ENCODE measurements at places on chromosomes 2 and 18.

DNA sequence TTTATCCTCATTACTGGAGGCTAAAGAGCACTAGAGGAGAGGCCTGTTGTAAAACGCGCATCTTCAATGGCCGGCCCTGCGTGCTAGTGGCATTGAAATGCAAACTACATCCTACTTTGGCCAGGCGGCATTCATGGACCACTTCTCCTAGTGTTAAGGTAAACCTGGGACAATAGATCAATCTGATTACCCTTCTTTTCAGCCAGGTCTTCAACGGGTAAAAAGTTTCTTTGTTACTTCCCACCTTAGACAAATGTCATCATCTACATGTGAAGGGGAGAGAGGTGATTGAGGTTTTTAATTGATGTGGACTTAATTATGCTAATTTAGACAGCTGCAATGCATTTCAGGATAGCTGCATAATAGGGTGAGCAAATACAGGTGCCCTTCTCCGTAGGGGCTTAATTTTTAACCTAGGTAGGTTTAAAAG, 628.0 kb downstream of the ZEB2 start:
- no peak for DNase-seq

DNA sequence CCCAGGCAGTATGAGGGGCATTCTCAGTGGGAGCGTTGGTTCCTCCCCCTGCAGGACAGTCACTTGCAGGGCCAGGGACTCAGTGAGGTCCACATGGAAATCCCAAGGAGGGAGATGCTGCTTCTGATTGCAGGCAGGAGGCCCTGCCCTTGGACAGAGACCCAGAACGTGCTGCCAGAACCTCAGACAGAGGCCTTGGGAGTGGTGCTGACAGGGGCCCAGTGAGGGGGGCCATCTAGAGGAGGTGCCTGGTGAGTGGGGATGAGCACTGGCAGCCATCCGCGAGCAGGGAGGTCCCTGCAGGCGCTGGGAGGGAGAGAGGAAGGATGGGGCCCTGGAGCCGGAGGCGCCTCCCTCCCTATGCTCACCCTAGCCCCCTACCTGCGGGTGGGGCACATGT, 133.1 kb downstream of the DYSF start:
- DNase-seq: no peak

GRCh38 chr2:224919472-224920110, 122.7 kb downstream of the DOCK10 start:
- DNase-seq: no peak

GRCh38 chr2:118697781-118698180, 149.7 kb downstream of the EN1 start:
- no peak for DNase-seq

DNA sequence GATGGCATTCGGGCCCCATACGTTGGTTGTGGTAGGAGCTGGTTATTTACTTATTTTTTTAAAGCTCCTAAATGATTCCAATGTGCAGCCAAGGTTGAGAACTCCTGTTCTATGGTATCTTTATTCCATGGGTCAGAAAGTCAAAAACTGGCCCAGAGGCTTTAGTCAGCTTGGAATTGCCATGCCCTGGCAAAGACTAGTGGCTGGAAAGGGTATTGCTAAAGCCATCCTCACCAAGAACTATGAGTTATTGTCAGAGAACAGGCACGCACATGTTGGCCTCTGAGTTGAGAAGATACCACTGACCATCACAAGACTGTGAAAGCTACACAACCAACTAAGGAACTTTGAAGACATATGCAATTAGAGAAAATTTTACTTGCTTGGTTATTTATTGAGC, 47.9 kb upstream of the ACMSD start:
- no peak for DNase-seq

DNA sequence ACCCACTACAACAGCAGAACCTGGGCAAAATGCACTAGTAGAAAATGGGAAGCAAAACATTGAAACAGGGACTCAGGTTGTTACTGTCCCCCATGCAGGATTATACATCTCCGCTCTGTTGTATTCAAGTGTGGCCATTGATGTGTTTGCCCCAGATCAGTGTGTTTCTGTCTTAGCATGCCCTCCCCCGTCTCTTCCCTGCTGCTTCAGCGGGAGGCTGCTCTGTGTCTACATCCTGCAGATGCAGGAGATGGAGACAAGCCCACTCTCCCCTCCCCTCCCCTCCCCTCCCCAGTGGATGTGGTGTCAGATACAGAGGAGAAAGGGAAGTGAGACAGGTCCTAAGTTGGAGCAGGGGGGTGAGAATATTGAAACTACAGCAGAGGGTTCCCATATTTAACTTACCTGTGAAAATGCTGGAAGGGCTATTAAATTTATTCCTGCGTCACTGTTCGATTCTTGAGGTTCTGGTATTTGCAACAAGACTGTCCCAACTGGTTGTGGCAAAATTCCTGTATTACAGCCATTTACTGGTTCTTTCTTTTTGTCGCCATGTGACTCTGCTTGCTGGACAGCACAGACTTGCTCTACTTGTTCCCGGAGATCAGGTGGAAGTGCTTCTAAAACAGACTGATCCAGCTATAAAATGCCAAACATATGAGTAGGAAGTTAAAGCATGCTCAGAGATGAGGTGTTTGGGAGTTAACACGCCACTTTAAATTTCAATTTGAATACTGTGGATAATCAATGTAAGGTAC, 67.0 kb downstream of the EIF5B start:
- DNase-seq: no peak

DNA sequence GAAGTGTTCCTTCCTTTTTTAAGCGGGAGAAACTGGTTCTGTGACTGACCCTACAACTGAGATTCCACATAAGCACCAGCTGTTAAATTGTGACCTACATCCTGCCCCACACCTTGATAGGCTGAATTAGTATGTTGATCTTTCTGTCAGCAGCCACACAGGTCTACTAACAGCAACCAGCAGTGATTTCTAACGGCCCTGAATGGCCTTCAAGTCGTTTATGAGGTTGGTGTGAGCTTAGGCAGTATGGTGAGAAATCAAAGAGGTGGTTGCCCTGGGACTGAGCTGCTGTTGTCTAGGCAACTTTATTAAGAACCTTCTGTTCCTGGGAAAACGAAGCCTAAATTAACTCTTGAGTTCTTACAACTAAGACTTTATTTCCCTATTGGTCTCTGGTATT, 197.2 kb upstream of the FSHR start:
- DNase-seq: no peak

- no peak for DNase-seq
These were observed 72.3 kb downstream of the ASXL2 start for GRCh38 chr2:25805987-25806386.

DNA sequence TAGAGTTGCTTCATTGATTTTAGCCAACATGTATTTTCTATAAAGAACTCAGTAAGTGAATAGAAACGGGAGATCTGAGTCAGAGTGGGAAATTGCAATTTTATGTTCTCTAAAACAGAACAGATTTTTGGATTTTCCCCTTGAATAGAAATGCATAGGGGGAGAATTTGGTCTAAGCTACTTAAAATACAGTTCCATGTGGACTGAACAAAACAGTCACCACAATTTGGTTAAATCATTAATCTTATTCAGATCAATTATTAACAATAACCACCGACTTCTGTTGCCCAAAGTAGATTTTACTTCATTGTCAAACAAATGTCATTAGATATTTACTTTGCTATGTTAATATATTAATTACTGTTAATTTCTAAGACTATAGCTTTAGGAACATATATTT, 107.7 kb downstream of the SCG2 start:
- no peak for DNase-seq

DNA sequence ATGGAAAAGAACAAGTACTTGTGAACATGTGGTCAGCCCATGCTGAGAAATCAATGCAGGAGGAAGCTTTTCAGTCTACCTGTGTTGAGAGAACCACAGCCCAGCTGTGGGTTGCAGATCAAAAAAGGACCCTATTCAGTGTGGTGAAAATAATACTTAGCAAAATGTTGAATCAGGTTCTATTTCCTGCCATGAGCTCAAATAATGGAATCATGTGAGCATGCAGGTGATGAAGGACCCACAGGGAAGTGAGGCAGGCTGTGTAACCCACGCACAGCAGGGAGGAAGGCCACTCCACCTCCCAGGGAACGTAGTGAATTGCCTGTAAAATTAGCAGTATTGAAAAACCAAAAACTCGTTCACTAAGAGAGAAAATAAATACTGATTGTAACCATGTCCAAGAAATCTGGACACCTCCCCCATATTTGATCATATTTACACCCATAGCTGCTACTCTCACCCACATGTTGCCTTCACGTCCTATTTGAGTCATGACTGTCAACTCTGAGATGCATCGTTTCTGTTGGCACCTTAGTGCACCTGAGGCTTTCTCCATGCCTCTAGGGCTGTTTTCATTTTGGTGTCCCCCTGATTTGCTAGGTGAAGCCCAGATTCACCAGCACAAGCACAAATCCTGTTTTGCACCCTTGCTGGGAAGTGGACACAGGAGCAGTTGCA, 20.5 kb upstream of the BCL2L11 start:
- DNase-seq: no peak

- DNase-seq: no peak
These were observed 29.3 kb downstream of the RDH14 start for GRCh38 chr2:18531194-18531593.

DNA sequence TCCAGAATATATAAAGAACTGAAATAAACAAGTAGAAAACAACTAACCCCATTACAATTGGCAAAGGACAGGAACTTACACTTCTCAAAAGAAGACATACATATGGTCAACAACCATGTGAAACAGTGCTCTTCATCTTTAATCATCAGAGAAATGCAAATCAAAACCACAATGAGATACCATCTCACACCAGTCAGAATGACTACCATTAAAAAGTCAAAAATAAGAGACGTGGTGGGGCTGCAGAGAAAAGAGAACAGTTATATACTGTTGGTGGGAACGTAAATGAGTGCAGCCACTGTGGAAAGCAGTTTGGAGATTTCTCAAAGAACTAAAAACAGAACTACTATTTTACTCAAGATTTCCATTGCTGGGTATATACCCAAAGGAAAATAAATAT, 1696.3 kb upstream of the TMEFF2 start:
- DNase-seq: no peak

- DNase-seq: peak; percentile 22
These were observed 33.3 kb downstream of the ANXA4 start for GRCh38 chr2:69774984-69775982.

- DNase-seq: no peak
These were observed 40.6 kb upstream of the CAPN13 start for GRCh38 chr2:30847841-30848240.

DNA sequence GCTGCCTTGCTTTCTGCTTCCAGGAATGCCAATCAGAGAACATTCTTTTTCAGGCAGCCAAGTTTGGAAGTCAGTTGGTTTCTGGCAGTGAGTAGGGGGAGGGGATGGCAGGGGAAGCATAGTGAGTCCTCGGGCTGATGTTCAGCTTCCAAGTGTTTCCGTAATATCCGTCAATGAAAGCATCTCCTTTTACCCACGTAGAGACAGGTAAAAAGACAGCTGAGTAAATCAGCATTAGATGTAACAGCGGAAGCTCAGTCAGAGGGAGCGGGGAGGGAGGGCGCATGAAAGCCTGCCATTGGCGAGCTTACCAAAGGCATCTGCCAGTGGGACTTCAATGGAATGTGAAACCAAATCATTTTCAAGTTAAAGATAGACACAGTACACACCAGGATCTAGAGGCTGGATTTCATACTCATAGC, 117.1 kb upstream of the DTNA start:
- no peak for DNase-seq

- no peak for DNase-seq
These were observed 15.7 kb downstream of the CNDP2 start for GRCh38 chr18:74511823-74512222.

DNA sequence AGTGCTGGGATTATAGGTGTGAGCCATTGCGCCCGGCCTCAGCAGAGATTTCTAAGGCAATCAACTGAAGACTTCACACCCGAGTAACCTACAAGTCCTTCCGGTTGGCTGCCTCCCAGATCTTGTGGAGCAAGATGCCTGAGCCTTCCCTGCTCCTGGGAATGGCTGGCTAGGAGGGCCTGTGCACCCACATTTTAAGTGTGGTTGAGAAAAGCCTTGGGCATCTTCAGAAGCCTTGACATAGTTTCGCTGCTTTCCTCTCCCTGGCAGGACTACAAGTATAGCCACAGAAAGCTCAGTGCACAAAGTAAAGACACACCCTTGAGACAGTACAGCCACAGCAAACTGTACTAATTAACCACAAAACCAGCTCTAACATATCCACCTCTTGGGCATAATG, 35.2 kb downstream of the E2F6 start:
- no peak for DNase-seq

DNA sequence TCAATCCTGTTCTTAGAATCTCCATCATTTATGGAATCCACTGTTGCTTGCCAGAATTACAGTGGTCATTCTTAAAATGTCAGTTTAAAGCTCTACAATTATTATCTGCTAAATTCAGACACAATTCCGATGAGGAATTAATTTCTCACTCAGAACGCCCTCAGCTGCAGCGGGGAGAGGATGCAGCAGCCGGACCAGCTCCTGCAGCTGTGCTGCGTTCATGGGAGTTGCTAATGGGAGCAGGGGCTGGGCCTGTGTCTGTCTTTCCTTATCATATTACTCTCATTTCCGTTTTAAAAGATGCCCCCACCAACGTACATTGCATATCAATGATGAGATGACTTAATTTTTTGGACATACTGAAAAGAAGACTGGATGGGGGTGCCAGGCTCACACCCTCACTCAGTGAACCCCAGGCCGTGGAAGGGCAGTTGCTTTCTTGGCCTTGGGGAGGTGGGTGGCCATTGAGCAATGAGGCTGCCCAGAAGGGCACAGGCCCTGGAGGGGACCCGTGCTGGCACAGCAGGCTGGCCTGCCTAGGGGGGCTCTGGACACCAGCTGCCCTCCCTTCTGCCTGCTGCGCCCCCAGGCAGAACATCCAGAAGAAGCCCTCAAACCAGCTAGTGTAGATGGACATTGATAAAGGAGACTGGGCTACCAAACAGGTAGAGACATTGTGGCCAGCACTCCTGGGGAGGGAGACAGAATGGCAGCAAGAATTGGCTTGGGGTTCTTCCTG, 503.6 kb upstream of the MYT1L start:
- DNase-seq: no peak
